ENCODE measurements at places on chromosomes 1 and 21. TPM values are rescaled to one million over a fixed set of nuclear protein-coding genes. Genes with fewer than 3 reads are reported as not detected.

- no peak for DNase-seq
- no peak overlapping the region for H3K4me3 ChIP-seq
- peak overlapping the region; percentile 71 for H3K27ac ChIP-seq
- peaks cover 73% of the 10 kb centered on the region for H3K36me3 ChIP-seq
Observed at GRCh38 chr21:43758111-43758641, 17.9 kb downstream of the CSTB start.

The THEMIS2 gene
- 89.6 TPM for total RNA-seq

- peak; percentile 82 for DNase-seq
- no peaks in the 10 kb centered on the region for H3K36me3 ChIP-seq
Observed at GRCh38 chr1:30798389-30799232, 41.0 kb upstream of the LAPTM5 start.

DNA sequence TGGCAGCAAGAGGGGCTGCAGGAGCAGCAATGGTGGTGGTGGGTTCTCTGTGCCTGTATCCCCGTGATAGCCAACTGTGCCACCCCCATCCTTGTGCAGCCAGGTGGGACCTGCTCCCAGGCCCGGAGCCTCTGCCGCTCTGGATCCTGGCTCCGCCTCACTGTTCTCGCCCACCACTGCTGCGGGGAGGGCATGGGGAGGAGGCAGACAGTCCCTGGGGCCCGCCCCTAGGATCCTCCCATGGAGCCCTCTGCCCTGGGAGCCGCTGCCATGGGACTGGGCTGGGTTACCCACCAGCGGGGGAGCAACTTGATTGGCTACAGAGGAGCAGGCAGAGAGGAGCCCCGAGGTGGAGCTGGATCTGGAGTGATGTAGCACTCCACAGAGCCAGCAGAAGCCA lies 31.6 kb downstream of the CD1D start:
- no peaks in the 10 kb centered on the region for H3K4me1 ChIP-seq
- H3K27me3 ChIP-seq: peaks cover 13% of the 10 kb centered on the region
- H3K4me3 ChIP-seq: no peak overlapping the region

GRCh38 chr1:53048960-53049573 lies 12.9 kb upstream of the PODN start:
- H3K4me1 ChIP-seq: peaks cover 19% of the 10 kb centered on the region
- no peak for DNase-seq
- peaks cover 45% of the 10 kb centered on the region for H3K36me3 ChIP-seq
- no peak overlapping the region for H3K4me3 ChIP-seq
- no peaks in the 10 kb centered on the region for H3K27me3 ChIP-seq

All from upper lobe of right lung (tissue), 1 donor.